ENCODE measurements at places on chromosomes 6 and 20.

- DNase-seq: no peak
Observed at GRCh38 chr6:122367171-122367570, 32.3 kb upstream of the HSF2 start.

- no peak for DNase-seq
Observed at GRCh38 chr20:44692932-44693480, 22.2 kb upstream of the CCN5 start.

- DNase-seq: no peak
Observed at GRCh38 chr6:133610227-133610840, 278.6 kb upstream of the TCF21 start.

GRCh38 chr20:46433051-46433450, 26.6 kb upstream of the ELMO2 start:
- DNase-seq: no peak

DNA sequence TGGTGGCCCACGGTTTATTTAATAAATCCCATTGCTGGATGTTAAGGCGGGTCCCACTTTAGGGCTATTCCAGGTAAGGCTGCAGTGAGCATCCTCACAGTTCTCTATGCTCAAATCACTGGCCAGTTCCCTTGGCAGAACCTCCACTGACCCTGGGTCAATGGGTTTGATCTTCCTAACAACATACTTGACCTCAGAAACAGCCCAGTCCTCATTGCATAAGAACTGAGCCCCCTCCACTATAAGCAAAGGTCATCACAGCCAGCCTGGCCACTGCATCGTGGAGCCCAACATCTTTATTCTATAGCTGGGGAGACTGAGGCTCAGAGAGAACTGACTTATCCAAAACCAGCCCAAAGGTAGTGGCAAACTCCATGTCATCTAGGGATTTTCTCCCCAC, 4.3 kb upstream of the BPIFB1 start:
- no peak for DNase-seq

DNA sequence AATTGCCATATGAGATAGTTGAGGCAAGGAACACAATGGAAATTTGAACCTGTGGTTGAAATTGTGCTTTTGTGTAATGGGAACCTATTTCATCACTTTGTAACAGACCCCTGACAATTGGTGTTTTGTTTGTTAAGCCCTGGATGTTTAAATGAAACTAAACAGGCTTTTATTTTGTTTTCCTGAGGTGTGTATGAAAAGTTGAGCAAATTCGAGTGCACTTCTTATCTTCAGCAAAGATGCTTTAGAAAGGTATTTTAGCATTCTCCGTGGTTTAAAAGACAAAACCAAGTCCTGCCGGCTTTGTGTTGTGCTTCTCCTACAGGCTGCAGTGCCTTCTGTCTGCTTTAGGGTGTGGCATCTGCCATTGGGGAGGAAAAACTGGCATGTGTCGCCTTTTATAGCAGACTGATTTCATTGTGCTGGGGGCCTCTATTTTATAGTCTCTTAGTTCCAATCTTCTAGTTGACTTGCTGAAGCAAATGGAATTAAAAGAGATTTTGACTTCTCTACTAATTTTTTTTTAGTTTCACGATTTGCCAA, 2.2 kb upstream of the ARID1B start:
- DNase-seq: no peak

DNA sequence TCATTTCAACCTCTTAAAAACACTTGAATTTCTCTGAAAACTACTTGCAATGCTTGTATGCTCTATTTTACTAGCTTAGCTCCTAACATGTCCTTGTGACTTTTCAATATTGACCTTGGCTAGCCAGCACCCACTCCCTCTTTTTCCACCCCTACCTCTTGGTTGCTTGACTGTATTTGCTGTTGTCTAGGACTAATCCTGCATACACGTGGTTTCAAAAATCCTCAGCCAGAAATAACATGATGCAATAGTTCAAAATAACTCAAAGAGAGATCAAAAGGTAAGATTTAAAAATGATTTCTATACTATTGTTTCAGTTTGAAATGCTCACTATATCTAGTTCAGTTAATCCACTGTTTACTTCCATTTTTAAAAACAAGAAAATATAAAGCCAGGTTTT, 102.3 kb upstream of the TBX18 start:
- no peak for DNase-seq

DNA sequence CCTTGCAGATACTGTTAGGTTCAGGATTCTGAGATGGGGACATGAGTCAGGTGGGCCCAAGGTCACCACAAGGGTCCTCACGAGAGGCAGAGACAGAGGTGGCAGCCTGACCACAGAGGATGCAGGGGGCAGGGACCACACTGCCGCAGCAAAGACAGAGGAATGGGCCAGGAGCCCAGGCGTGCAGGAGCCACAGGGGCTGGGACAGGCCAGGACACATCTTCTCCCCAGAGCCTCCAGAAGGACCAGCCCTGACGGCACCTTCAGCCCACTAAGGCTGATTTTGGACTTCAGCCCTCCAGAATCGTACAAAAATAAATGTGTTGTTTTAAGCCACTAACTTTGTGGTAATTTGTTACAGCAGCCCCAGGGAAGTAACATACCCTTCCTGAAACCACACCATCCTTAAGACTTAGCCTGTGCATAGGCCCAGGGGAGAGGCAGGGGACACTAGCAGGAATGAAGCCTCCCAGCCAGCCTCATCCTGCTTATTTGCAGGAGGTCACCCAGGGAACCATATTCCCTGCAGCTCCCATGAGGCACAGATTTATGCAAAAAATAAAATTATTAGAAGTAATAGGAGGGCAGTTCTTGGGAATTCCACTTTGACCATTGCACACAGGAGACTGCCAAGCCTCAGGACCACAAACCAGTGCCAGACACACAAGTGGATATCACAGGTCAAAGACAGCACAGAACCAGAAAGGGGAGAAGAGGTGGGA, 119.3 kb upstream of the CST7 start:
- no peak for DNase-seq
